Stomach (tissue), 19 donors: ENCODE measurements at places on chromosomes 7 and 10. TPM values are rescaled to one million over a fixed set of nuclear protein-coding genes. Genes with fewer than 3 reads are reported as not detected.

- DNase-seq = no peak
Measured at GRCh38 chr10:121838149-121838548, 89.7 kb downstream of the ATE1 start.

DNA sequence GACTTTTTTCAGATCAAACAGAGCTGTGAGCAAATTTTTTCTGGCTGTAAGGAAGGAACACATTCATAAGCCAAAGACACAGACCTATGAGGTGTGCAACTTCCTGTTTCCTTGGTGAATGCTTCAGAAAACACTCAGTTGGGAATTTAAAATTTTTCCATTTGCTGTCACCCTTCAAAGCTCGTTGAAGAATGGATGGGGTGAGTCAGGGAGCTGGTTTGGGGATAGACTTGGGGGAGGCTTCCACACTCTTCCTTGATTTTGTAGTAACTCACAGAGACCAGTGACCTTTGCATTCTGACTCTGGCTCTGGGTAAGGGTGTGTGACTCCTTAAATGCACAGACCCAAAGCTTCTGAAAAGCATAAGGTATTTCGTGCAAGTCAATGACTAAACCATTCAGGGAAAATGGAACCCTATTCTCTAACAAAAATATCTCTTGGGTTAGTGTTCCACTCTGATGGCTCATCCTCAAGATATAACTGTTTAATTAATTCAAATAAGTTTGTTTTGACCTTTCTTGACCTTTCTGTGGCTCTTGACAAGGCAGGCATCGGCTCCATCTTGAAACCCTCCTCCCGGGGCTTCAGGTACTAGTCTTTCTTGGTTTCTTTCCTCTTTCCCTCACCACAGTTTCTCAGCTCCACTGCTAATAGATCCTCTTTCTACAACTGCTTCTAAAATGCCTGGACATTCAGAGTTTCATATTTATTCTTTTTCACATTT is 227.8 kb upstream of the INHBA start:
- no peak for DNase-seq

GRCh38 chr10:94407668-94408067 is 5.3 kb downstream of the TBC1D12 start:
- DNase-seq = no peak

DNA sequence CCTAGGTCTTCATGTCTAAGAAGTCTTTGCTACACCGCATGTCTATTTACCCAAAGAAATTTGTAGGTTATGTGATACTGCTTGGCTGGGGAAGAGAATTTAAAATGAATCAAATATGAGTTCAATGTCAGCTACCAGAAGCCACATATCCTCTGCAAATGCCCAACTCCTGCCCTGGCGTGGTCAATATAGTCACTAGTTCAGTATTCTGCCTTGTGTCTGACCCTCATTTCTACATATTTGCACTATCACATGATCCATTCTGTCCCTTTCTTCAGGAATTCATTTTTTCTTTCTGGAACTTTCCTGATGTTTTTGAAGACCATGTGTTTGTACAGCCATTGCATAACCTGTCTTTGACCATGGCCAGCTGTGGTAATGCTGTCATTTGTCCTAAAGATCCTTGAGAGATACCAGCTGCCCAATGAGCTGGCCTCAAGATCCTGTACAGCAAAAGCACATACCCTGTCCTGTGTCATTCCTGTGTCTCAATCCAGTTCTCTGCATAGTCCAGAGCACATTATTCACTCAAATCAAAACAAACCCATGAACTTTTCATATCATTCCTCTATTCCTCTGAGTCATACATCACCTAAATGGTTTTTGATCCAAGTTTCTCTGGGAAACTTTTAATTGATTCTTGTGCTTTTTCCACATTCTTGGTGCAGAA is 524.5 kb downstream of the PARD3 start:
- no peak for DNase-seq

GRCh38 chr10:1050554-1050953 is 1.6 kb upstream of the IDI1 start:
- DNase-seq = peak; percentile 68

GRCh38 chr7:157557263-157557662 is 220.5 kb downstream of the DNAJB6 start:
- DNase-seq = no peak

GRCh38 chr10:71766717-71767419 is 6.5 kb downstream of the VSIR start:
- DNase-seq = peak; percentile 81

DNA sequence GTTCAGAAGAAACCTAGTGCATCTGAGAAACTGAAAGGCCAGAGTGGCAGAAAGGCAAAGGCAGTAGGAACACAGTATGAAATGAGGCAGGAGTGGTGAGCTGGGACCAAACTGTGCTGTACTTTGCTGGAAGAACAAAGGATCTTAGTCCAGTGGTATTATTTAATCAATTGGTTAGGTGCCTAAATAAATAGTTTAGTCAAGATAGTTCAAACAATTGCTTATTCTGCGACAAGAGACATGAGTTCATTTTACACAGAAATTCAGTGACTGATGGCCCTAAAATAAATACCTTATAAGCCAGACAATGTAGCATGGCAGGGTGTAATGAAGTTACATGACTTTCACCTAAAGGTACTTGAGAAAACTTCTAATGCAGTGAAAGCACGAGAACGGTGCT is 181.8 kb upstream of the LRRN3 start:
- DNase-seq = no peak

DNA sequence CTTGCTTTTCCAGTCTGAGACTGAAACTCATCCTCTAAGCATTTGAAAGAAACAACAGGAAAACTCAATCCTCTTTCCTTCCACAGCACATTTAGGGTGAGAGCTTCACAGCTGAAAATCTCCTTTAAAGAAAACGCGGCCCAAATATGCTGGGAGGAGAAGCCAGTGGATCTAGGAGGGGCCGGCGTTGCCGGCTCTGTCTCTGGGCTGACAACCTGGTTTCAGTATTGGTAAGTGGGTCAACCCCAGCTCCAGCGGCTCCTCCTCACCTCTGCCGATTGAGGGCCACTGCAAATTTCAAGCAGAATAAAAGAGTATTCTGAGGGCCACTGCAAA is 75.3 kb upstream of the CPXM2 start:
- no peak for DNase-seq

The PPP1R3C gene
- total RNA-seq = 1.2 TPM

The UBTD1 gene
- 1.3 TPM for total RNA-seq

DNA sequence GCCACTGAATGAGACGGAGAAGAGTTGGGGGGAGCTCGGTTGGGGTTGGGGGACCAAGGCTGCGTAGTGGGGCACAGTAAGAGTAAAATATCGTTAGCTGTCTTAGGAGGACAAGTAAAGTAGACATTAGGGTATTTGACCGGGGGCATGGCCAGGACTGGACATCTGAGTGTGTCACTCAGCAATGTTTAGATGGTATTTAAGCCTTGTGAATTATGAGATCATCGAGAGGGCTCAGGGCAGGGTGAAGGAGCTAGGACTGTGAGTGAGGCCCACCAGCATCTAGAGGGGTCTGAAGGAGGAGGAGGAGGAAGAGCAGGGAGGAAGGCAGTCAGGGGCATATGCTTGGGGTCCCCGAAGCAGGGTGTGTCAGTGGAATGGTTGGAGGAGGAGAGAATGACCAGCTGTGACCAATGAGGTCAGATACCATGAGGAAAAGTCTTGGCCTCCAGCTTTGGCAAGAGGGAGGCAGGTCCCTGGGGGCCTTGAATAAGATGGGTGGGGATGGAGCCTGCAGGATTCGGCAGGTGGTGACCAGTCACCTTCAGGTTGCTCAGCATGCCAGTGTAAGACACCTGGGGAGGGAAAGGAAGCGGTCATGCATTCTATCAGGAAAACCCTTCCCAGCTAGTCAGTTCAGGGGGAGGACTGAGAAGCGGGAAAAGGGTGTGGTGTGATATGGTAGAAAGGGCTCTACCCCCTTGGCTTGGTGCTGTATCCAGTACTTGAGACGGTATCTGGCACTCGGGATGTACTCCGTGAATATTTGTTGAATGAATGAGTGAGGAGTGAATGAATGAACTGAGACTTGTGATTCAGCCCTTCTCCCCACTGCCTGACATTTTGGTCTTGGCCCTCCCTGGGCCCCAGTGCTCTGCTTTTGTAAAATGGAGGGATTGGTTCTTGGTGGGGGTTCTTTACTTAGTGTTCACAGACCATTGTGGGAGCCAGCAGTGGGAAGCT is 34.8 kb upstream of the SH2D4B start:
- peak; percentile 13 for DNase-seq

DNA sequence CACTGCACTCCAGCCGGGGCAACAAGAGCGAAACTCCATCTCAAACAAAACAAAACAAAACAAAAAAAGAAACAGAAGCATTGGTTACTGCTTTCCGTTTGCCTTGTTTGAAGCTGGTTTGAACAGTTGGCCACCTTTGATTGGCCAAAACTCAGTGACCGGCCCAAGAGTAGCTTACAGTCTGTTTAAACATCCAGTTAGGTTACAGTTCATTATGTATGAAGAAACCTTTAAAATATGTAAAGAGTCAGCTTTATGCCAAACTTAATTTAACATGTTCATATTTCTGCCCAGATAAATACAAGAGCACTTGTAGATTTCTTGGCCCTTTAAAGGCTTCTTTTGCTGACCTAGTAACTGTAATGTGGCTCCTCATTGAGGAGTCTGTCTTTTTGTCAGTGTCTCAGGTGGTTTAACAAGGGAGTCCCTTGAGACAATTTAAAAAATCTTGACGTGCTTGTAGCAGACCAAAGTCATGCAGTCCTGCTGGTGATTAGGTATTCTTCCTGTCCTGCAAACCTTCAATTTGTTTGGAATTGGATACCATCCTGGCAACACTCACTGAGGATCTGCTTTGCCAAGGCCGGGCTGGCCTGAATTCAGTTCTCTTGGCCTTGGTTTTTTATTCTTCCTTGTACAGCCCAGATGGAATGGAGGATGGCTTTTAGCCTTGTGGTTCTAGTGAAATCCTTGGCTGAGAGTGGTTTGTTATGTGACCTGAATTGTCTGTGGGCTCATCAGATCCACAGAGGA is 128.9 kb downstream of the PLXDC2 start:
- peak; percentile 33 for DNase-seq

DNA sequence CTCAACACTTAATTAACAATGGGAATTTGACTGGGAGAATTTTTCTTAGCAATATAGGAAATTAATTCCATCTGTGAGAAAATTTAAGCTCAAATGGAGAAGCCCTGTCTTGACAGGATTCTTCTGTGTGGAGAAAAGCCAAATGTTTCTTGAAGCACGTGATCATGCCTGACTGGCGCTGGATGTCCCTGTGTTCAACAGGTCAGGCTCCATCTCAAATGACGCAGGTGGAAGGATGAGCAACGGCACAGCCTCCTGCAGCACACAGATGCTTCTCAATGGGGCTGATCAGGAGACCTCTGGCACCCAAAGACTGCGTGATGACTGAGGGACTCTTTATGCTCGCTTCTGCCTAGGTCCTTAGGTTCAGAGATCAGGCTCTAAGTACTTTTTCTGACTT is 143.8 kb downstream of the RSU1 start:
- no peak for DNase-seq

GRCh38 chr7:150992833-150993302 is 2.1 kb downstream of the NOS3 start:
- no peak for DNase-seq

The GBX1 gene
- total RNA-seq = not detected
